ENCODE measurements at places on chromosomes 1 and 21.

DNA sequence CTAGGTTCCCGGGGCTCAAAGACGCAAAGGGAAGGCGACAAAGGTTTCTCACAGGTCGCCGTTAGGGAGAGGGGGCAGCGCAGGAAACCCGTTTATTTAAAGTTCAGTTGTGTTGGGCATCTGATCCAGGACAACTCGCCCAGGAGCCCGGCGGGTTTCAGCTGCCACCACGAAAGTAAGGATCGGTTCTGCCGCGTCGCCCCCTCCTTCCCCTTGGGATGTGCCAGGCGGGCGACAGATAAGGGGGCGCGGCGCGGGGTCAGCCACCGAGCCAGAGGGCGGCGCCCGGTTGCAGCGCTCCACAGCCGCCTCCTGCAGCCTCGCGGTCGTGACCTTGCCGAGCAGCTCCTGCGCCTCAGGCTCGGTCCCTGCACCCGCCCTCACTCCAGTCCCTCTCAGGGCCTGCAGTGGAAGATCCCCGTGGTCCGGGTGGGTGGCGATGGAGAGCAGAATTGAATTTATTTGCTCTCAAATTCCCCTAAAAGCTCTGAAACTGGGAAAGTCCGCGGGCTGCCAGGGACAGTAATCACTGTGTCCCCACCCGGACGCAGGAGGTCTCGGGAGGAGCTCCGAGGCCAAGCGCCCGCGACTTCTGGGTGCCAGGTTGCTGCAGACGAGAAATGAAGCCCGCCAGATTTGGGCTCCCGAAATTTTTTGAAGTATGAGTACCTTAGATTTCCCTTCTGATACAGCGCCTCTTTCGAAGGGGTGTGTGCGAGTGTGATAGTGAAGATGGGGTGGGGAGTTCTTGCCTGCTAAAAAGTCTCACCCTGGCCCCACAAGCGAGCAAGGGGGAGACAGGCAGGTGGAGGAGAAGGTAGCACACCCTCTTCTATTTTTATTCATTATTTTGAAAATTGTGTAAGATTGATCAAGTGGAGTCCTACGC is 28.4 kb upstream of the NFIA start:
- H3K36me3 ChIP-seq: no peaks in the 10 kb centered on the region
- H3K27ac ChIP-seq: peak overlapping the region; percentile 100
- H3K4me1 ChIP-seq: peaks cover 84% of the 10 kb centered on the region
- H3K4me3 ChIP-seq: peak overlapping the region; percentile 90
- no peaks in the 10 kb centered on the region for H3K27me3 ChIP-seq

GRCh38 chr1:151721788-151722510 is 627 bp downstream of the RIIAD1 start:
- peaks cover 41% of the 10 kb centered on the region for H3K27me3 ChIP-seq
- peaks cover 50% of the 10 kb centered on the region for H3K4me1 ChIP-seq
- no peak for DNase-seq
- peak overlapping the region; percentile 66 for H3K4me3 ChIP-seq
- H3K36me3 ChIP-seq: no peaks in the 10 kb centered on the region

GRCh38 chr1:180962178-180962577 is 49.5 kb downstream of the KIAA1614 start:
- peaks cover 12% of the 10 kb centered on the region for H3K36me3 ChIP-seq
- H3K4me3 ChIP-seq: no peak overlapping the region
- H3K27me3 ChIP-seq: no peaks in the 10 kb centered on the region
- no peak overlapping the region for H3K27ac ChIP-seq
- no peak for DNase-seq

DNA sequence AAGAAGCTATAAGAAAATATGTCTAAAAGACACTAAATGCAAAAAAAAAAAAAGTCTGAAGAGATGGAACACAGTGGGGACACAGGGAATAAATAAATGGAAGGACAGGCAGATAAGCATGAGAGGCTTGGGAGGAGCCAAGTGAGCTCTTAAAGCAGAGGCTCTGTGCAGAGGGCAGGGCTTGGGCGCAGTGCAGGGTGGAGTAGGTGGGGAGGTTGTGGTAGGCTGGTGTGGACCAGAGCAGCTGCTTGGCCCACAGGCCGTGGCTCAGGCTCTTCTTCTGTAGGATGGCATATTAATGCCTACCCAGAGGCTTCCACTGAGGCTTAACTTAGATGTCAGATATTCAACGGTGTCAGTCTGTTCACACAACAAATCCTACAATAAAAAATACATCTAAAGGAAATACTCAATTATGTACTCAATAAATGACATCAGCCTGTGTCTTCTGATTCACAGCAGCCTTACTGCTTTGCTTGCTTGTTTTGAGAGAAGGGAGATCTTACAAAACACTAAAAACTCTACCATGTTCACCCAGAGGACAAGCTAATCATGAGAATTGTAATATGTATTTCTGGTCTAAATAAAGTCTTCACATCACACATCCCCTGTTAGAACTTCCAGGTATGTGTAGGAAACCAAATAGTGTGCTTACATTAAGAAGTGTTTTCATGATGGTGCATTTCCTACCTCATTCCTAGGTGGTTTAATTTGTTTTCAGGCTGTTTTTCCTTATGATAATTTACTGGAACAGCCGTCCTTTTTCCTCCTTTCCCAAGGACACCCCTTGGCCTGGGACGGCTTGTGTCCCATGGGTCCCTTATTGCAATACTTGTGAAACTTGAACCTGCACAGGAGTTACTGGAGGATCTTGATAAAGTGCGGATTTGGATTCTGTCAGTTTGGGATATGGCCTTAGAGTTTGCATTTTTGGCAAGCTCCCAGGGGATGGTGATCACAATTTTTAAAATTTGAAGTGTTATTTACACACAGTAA is 24.9 kb downstream of the DIP2A start:
- no peak overlapping the region for H3K4me3 ChIP-seq
- peak; percentile 22 for DNase-seq
- peaks cover 25% of the 10 kb centered on the region for H3K36me3 ChIP-seq
- no peak overlapping the region for H3K27ac ChIP-seq

DNA sequence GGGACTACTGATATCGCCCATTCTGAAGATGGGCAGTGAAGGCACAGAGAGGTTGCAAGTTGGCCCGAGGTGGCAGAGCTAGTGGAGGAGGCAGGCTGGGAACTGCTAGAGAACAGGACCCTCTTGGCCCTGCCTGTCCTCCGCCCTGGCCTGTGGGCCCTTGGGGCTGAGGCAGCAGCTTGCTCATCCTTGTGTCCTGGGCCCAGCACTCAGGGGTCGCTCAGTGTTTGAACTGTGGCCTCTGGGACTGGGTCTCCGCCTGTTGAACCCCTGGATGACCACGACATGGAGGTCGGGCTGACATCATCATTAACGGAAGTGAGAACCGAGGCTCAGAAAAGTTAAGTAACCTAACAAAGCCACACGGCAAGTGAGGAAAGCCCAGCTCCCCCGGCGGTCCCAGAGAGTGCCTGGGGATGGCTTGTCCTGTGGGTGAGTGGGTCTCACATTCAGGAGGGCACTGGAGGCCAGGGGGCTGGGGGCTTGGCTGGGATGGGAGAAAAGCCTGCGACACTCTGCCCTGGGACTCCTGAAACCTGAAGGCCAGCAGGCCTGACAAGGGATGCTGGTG is 23.0 kb upstream of the DDOST start:
- no peak for DNase-seq
- H3K36me3 ChIP-seq: no peaks in the 10 kb centered on the region
- no peaks in the 10 kb centered on the region for H3K27me3 ChIP-seq
- peaks cover 48% of the 10 kb centered on the region for H3K4me1 ChIP-seq

GRCh38 chr1:22420455-22421053 is 31.1 kb upstream of the ZBTB40 start:
- no peaks in the 10 kb centered on the region for H3K36me3 ChIP-seq
- DNase-seq: peak; percentile 80
- H3K27ac ChIP-seq: no peak overlapping the region
- no peak overlapping the region for H3K4me3 ChIP-seq
- peaks cover 50% of the 10 kb centered on the region for H3K27me3 ChIP-seq

DNA sequence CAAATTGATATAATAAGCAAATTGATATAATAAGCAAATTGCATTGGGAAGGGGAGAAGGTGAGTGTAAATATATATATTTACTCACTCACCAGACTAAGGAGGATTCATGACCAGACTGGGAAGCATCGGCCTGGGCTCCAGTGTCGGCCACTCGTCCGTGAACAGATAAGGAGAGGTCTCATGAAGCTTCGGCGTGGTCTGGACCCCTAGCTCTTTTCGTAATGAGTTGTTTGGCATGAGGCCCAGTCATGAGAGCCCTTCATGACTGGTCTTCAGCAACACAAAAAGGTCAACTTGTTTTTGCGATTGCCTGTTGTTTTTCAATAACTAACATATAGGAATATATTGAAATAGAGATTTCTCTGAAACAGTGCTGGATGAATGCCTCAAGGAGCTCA is 222.9 kb upstream of the KCNK2 start:
- H3K27me3 ChIP-seq: peaks cover 6% of the 10 kb centered on the region
- H3K4me3 ChIP-seq: no peak overlapping the region
- no peak overlapping the region for H3K27ac ChIP-seq
- DNase-seq: no peak
- no peaks in the 10 kb centered on the region for H3K36me3 ChIP-seq

DNA sequence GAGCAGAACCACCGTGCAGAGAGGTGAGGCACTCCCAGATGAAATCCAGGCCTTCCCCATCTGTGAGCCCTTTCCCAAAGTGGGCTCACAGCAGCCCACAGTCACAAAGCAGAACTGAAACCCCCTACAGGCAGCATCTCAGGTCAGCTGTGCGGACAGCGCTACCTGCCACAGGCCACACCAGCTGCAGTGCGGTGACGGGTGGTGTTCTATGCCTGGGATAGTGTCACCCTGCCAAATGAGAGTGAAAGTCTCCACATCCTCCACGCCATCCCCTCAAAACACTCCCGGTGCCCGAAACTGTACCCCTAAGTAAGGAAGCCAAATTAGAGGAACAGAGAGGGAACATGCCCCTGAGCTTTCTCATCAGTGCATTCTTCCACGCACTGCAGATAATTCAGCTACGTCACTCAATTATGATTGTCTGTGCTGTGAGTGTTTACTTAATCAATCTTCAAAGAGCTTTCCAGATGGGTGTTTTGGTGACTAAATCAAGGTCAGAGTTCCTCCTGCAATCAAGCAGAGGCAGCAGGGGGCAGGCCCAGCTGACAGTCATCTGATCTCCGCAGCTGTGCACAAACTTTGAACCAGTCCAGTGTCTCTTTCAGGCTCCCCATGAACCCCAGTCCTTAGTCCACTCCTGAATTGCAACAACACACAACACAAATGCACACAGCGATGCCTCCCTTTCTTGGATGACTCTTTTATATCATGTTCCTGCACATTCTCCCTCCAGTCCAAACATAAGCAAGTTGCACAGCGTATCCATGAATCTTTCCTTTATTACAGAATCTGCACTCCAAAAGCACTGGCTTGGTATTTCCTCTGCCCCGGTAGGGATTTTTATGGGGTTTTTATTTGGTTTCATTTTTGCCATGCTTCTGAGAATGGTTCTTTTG is 150.0 kb downstream of the TOMM20 start:
- no peaks in the 10 kb centered on the region for H3K36me3 ChIP-seq
- peaks cover 61% of the 10 kb centered on the region for H3K4me1 ChIP-seq
- peak overlapping the region; percentile 26 for H3K4me3 ChIP-seq
- peak; percentile 53 for DNase-seq

GRCh38 chr1:241678536-241678935 is 26.5 kb downstream of the WDR64 start:
- peaks cover 7% of the 10 kb centered on the region for H3K27me3 ChIP-seq
- H3K36me3 ChIP-seq: no peaks in the 10 kb centered on the region
- no peaks in the 10 kb centered on the region for H3K4me1 ChIP-seq
- no peak overlapping the region for H3K27ac ChIP-seq

GRCh38 chr1:11333631-11334030 is 60.6 kb downstream of the UBIAD1 start:
- no peak overlapping the region for H3K4me3 ChIP-seq
- H3K27me3 ChIP-seq: peaks cover 97% of the 10 kb centered on the region
- H3K36me3 ChIP-seq: no peaks in the 10 kb centered on the region
- DNase-seq: no peak
- no peak overlapping the region for H3K27ac ChIP-seq
- H3K4me1 ChIP-seq: no peaks in the 10 kb centered on the region

- H3K4me3 ChIP-seq: no peak overlapping the region
- no peak overlapping the region for H3K27ac ChIP-seq
- H3K27me3 ChIP-seq: no peaks in the 10 kb centered on the region
- H3K36me3 ChIP-seq: peaks cover 22% of the 10 kb centered on the region
- H3K4me1 ChIP-seq: no peaks in the 10 kb centered on the region
- no peak for DNase-seq
Observed at GRCh38 chr1:116062201-116062600, 49.0 kb upstream of the MAB21L3 start.

GRCh38 chr1:232973652-232974611 is 23.5 kb downstream of the NTPCR start:
- no peaks in the 10 kb centered on the region for H3K27me3 ChIP-seq
- peaks cover 60% of the 10 kb centered on the region for H3K36me3 ChIP-seq
- DNase-seq: no peak
- H3K4me3 ChIP-seq: no peak overlapping the region
- peaks cover 28% of the 10 kb centered on the region for H3K4me1 ChIP-seq
- no peak overlapping the region for H3K27ac ChIP-seq

Measured in left ventricle myocardium inferior (tissue), 1 donor.